IPS-NIHi11 (cell line): ENCODE measurements at places on chromosomes 6 and 20.

GRCh38 chr20:44543358-44543757 is 21.5 kb upstream of the SERINC3 start:
- DNase-seq = no peak

- DNase-seq = no peak
These were observed 16.4 kb downstream of the PRSS16 start for GRCh38 chr6:27263886-27264285.

- DNase-seq = peak; percentile 41
These were observed 48.0 kb downstream of the TMEM170B start for GRCh38 chr6:11585426-11586016.

- DNase-seq = no peak
These were observed 18.9 kb downstream of the SDCBP2 start for GRCh38 chr20:1310071-1310470.

DNA sequence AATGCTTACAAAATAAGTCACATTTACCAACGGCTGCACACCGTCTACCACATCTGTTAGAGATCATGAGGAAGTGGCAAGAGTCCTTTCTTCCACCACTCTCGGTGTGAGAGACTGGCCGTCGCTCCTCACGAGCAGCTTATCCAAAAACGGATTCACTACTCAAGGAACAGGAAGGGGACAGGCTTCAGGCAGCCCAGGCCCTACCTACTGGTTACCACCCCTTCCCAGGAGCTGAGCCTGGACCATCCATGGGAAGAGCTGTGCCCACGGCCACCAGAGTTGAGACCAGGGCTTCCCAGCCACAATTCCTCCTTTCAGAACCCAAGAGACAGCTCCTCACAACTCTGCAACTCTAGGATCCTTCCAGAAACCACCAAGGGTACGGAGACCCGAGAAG is 37.0 kb downstream of the FOXF2 start:
- DNase-seq = no peak

DNA sequence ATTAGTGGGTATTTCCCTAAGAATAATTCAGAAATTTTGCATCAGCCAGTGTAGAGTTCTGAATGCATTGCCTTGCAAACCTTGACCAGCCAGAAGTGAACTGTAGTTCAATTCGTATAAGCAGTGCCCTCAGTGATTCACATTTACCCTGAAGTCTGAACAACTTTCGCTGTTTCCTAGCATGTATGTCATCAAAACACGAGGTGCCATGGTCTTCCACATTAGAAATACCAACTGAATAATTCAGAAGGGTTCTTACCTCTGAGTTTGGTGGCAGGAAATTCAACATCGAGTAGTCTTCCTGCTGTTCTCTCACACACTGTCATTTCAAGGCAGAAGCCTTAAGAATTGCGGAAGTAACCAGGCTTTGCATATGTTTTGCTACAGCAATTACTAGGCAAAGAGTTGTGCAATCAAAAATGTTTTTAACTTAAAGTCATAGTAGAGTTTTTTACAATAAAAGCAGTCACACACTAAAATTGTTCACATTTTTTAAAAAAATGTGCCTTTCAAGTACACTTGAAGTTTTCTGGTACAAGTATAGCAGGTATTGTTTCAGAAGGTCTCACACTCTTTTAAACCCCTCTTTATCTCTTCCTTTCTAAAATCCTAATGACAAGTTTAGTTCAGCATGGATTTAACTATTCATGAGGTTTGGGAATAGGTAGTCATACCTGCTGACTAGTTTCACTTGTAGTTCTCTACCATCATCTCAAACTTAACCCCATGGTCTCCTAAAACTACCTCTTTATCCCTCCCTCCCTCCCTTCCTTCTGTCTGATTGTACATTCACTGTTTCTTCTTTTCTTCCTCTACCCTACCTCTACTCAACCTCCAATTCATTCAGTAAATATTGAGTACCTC is 118.3 kb downstream of the STXBP5 start:
- no peak for DNase-seq

- DNase-seq = no peak
These were observed 3.8 kb upstream of the SSTR4 start for GRCh38 chr20:23031346-23031745.

GRCh38 chr6:147911686-147912085 is 403.2 kb downstream of the SAMD5 start:
- no peak for DNase-seq

- DNase-seq = no peak
These were observed 30.9 kb downstream of the BAK1 start for GRCh38 chr6:33549196-33549595.

- no peak for DNase-seq
These were observed 211.6 kb downstream of the SLC24A3 start for GRCh38 chr20:19423900-19424620.

GRCh38 chr6:6569096-6569810 is 19.3 kb upstream of the LY86 start:
- DNase-seq = no peak

DNA sequence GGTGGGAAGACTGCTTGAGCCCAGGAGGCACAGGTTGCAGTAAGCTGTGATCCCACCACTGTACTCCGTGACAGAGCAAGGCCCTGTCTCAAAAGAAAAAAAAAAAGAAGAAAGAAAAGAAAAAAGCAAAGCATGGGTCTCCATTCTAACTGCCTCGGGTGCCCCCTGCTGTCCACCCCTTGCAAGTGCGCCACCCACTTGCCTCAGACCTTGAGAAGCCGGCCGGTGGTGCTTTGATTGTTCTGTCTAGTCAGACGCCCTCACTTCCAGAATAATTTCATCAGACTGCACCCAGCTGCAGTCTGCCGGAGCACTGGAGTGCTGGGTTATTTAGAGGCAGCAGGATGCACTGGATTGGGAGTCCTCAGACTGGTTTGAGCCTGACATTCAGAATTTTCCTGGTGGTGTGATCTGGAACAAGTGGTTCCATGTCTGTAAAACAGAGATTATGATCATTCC is 17.6 kb upstream of the TM9SF4 start:
- peak; percentile 84 for DNase-seq

DNA sequence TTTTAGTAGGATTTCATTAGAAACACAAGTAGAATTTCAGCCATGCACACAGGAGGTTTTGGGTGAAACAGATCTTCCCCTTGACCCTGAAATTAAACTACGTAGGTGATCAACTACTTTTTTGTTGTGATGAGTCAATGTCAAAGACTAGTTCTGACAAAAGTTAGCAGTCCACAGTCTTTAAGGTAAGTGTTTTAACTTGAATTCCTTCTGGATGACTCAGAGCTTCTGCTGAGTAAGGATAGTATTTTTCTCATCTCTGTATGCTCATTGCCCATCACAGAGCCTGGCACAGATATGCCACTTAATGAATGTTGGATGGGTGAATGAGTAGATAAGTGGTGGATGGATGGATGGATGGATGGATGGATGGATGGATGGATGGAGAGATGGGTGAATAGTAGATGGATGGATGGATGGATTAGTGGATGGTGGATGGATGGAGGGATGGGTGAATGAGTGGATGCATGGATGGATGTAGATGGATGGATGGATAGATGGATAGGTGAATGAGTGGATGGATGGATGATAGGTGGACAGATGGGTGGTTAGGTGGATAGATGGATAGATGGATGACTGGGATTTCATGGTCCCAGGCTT is 165.3 kb downstream of the ZMYND8 start:
- DNase-seq = no peak

DNA sequence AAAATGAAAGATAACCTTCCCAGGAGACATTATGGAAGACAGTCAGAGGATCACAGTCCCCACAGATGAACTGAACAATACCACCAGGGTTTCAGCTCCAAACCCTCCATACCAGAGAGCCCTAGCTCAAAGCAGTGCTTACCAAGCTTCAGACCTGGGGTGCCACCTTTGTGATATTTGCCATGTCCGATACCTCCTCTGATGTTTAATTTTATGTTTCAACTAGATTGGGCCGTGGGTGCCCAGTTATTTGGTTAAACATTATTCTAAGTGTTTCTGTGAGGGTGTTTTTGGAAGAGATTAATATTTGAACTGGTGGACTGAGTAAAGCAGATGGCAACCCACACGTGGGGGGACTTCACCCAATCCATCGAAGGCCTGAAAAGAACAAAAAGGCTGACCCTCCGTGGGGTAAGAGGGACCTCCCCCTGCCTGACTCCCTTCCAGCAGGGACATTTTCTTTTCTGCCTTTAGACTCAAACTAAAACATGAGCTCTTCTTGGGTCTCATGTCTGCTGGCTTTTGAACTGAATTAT is 11.8 kb downstream of the SCML4 start:
- no peak for DNase-seq

DNA sequence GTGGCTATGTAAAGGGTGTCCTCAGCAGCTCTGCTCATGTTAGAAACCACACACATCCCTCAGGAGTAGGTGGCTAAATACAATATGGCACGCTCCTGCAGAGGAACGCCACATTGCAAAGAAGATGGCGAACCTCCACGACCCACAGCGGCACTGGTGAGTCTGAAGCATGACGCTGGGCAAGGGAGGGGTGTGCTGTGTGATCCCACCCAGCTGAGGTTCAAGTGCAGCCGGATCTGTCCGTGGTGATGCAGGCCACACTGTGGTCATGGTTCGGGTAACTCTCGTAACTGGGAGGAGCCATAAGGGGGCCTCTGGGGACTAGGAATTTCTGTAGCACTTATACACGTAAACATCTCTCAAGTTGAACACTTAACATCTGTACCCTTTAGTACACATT is 23.4 kb upstream of the APMAP start:
- DNase-seq = no peak

- DNase-seq = peak; percentile 86
These were observed 115.2 kb upstream of the NXT1 start for GRCh38 chr20:23235173-23236027.

- DNase-seq = peak; percentile 19
These were observed 198.5 kb upstream of the BTBD3 start for GRCh38 chr20:11719153-11719552.

DNA sequence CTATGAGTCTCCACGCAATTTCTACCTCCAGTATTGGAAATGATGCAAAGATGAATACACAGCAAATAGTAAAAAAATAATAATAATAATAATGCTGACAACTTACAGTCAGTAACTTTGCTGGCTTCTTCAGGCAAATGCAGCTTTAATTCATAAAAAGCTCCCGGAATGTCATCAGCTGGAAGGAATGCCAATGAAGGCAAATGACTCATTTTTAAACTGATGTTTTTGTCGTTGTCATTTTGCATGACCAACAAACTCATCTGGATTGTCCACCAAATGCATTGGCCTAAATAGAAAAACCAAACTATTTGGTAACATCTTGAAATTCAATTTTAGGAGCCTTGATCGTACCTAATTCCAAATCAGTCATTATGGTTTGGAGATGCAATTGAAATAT is 217.1 kb downstream of the ALDH8A1 start:
- no peak for DNase-seq

DNA sequence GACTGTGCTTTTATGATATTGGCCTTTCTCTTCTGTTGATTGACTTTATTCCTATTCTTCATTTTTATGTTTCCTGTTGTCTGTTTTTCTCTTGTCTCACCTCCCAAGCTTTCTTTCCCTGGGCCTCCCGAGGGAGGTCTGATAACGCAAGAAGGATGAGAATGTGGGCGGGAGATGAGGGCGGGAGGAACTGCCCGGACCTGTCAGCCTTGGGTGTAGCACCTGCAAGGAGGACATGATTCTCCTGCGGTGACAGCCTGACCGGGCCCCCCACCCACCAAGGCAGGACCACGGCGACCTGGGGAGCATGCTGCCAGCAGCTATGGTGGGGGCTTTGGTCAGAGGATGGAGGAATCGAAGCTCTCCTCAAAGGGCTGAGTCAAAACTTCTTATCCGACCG is 86.9 kb downstream of the PLEKHG1 start:
- DNase-seq = no peak

DNA sequence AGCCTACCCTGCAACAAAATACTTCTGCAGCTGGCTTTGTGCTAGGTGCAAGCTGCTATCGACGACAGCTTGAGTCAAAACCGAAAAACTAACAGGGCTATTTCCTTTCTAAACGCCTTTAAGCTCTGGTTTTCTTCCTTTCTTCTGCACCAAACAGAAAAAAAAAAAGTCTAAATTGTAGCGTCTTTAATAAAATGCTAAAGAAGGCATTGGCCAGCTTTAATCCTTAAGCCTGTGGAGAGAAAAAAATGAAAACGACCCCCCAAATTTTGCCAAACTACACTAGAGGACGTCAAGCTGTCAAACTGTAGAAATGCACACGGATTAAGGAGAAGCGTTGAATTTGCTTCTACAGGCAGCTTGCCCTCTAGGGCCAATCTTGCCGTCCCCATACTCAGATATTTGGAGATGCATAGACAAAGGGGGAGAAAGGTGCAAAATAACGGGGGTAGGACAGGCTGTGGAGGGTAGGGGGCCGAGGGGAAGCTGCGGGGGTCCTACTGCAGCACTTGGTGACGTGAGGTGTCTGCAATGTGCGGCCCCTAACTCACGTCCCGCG is 1.4 kb upstream of the NRN1 start:
- no peak for DNase-seq

- DNase-seq = no peak
These were observed 612 bp downstream of the ADAT2 start for GRCh38 chr6:143449714-143450452.

DNA sequence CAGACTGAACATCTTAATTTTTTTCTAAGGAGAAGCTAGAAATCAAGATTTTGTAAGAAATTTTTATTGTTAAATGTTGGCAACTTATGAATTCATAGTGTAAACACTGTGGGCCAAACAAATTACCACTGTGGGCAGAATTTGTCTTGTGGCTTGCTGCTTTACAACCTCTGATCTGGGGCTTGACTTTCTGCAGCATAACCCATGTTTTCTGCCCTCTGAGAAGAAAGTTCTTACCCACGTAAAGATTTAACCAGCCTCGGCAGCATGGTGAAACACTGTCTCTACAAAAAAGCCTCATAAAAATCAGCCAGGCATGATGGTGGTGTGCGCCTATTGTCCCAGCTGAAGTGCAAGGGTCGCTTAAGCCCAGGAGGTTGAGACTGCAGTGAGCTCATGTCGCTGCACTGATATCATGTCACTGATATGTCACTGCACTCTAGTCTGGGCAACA is 12.9 kb downstream of the ITCH start:
- no peak for DNase-seq

DNA sequence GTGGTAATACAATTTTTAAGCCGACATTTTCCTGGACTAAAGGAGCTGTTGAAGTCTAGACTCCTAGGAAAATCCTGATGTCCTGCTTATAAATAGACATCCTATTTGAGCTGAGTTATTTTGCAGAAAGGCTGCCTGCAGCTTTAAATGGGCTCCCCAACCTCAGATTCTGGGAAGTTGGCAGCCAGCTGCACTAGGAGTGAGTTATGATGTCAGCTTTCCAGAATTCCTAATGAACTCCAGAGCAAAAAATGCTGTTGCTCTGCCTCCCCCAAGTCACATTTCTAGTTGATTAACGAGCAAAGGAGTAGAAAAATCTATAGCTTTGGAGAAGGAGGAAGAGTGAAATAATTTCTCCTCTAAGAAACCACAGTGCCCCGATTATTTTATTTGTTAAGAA is 346.3 kb upstream of the SULF2 start:
- DNase-seq = no peak

- no peak for DNase-seq
These were observed 407.1 kb upstream of the JAG1 start for GRCh38 chr20:11080781-11081377.

DNA sequence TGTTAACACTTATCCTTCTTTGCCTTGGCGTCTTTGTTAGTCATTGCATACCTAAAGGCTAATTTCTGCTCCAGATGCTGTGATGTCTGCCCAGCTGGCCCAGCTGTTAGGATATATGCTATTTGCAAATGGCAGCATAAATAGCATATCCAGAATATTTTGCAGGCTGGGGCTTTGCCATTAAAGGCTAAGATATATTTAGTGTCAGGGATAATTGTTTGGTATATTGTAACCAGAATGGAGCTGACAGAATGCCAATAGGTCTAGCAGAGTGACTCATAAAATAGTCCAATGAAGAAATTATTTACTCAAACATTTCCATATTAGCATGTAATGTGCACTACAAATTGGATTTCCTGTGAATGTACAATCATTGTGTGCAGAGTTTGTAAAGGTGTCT is 584.1 kb upstream of the FLRT3 start:
- no peak for DNase-seq
